ENCODE measurements at places on chromosomes 12 and 14. TPM values are rescaled to one million over a fixed set of nuclear protein-coding genes. Genes with fewer than 3 reads are reported as not detected.

DNA sequence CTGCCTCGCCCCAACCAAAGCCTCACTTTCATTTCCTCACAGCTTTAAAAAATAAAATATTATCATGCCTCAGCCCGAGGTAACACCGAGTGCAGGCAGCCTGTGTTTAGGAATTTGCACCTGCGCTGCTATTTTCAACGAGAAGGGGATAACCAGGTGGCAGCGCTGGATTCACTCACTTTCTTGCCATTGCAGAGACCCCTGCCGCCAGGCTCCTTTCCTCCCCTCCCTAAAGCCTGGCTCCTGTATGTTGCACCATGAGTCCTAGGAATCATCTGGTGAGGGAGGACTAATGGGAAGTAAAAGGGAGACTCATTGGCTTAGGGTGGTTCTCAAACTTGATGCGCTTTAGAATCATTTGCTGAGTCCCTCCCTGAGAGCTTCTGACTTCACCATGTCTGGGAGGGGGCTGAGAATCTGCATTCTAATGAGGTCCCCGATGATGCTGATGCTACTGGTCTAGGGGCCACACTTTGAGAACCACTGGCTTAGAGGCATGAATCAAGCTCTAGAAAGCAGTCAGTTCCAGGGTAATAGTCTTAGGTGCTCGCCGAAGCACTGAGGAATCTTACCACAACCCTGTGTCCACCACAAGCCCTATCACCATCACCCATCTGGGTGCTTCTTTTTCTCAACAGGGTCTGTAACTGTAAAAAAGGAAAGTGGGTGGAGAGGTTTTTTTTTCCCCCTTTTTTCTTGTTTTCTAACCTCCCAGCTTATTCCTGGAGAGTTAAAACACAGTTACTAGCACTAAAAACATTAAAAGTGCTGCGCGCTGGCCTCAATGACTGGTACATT, 83.8 kb downstream of the SLC38A1 start:
- no peak for DNase-seq

DNA sequence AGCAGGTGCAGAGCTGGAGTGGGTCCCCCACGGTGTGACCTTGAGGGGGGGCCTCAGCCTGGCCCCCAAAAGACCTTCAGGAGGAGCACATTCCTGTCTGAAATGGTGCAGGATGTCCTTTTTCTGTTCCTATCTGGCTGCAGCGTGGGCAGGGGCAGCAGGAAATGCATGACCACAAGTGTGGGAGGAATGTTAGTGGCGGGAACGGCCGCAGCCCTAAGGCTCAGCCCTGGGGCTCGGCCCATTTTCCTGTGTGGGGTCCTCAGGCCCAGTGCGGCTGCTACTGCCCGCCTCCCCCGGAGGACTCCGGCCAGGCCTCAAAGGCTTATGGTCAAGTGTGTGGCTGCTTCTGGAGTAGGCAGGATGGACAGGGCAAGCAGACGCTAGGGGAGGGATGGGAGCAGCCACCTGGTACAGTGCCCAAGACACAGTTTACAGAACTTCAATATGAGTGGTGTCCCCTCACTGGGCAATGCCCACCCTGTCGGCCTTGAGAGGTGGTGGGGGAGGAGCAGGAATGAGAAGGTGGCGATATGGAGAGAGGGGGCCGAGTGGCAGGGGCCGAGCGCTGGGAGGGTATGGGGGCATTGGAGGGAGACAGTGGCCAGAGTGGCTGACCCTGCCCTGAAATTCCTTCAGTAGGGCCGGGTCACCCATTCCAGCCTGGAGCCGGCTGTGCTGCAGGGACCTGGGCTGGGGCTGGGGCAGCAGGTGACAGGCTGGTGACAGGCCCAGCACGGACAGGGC, 137.4 kb downstream of the CALM1 start:
- no peak for DNase-seq

DNA sequence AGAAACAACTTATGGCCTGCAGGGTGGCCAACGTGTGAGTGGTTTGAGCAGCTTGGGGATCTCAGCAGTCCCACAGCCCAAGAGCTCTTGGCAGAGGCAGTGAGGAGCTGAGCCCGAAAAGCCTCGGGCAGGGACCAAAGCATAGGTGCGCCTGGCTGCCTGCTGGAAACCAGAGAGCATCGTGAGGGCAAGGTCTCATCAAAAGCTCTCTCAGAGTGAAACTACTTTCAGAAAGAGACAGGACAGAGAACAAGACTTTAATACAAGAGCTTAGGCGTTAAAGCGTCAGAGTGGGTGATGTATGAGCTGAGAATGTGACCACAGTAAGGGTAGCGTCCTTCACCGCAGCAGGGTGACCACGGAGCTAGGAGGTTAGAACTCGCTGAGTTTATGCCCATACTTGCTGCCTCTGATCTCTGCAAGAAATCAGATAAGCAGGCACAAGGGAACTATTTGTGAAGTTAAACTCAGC, 30.8 kb downstream of the LGMN start:
- no peak for DNase-seq

DNA sequence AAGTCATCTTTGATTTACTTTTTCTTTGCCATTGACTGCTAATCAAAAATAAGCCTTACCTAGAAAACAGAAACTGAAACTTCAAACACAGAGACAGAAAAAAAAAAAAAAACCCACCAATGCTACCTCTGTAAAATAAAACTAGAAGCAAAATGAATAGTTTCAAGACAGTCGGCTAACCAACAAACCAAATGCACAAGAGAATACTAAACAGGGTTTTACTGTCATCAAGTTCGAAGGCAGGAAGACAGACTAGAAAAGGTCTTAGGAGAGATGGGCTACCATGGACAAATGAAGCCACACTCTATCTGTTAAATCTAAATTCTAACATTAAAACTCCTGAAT, 59.5 kb downstream of the SEL1L start:
- no peak for DNase-seq

DNA sequence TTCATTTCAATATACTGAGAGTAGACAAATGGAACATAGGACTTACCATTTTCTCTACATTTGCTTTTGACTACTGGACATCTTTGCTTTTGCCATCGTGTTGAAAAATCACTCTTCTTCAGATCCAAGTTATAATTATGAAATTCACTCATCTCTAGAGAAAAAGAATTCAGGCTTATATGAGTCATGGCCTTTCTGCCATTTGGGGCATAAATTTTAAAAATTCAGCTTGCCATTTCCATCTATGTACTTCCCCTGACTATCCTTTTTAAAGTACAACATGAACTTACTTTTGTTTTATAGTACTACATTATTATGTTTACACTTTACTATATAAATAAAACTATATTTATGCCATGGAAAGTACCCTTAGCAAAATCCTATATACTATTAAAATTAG, 3.0 kb downstream of the KLRK1 start:
- no peak for DNase-seq

DNA sequence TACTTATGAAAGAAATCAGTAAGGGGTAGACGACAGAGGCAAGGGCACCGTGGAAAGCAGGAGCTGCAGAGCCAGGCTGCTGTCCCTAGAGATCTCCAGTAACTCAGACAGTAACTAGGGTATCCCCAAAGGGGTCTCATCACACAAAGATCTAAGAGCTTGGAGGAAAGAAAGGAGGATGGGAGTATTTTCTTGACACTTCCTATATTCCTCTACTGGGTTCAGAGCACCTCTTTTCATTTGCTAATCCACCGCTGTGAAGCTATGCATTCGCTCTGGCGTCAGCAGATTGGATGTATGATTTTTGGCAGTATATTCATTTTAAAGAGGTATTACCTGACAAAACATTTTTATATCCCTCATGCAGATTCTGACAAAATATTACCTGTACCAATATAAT, 12.6 kb downstream of the USP44 start:
- DNase-seq, result no peak

DNA sequence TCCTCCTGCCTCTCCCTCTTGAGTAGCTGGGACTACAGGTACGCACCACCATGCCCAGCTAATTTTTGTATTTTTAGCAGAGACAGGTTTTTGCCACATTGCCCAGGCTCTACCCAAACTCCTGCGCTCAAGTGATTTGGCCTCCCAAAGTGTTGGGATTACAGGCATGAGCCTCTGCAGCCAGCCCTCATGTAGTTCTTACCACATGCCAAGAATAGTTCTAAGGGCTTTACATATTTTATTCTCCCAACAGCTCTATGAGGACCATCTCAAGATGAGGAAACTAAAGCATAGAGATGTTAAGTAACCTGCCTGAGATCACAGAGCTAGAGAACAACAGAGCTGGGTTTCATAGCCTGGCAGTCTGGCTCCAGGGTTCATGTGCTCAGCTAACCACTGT, 37.9 kb upstream of the ALDH2 start:
- DNase-seq, result no peak

DNA sequence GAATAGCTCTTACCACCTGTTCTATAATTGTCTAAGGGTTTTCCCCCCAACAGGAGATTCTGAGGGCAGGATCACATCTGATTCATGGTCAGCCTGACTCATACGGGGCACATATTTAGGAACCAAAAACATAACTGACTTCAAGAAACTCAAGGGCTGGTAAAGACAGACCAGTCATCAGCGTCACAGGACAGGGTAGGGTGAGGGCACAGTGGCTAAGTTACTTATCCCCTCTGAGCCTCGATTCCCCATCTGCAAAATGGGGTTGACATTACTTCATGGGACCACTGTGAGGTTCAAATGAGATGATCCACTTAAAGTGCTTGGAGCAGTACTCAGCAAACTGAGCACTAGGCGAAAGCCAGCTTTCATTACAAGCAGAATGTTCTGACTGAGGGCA, 606 bp downstream of the CINP start:
- DNase-seq, result no peak

DNA sequence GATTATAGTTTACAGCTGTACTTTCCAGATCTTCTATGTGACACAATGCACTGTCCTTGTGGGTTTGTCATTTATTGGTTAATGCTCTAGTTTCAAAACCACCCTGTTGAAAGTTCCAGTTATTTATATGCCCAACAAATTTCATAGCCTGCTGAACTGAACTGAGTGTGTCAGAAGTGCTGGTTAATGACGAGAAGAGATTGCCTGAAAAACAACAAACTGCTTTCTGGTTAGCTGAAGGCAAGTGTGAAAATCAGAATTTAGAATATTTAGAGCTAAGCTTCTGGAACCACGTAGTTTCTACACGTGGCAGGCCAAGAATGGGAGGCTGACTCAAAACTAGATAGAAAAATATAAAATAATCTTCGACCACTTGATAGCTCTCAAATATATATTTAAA, 19.1 kb upstream of the RIN3 start:
- no peak for DNase-seq

DNA sequence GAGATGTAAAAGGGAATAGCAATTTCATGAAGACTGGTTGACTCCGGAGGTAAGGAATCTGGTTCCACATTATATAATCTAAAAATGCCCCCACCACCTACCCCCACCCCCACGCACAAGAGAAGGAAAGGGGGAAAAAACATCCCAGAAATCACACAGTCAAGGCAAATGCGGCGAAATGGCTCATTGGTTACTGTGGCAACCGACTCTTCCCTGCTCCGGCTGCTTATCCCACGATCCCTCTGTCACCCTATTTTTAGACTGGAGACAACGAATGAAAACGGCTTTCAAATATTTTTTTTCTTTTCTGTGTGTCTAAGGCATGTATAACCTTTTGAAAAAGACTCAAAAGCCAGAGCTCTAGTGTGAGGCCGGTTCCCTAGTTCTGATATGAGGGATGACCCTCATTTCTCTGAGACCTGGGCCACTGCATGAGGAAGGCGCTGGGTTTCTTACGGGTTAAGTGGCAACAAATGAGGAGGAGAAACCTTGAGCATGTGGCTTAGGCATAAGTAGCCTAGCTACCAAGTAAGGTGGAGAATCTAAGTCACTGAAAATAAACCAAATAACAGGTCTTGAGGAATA, 148.3 kb upstream of the GRIN2B start:
- no peak for DNase-seq

Gene L3HYPDH
- 31.9 TPM for total RNA-seq

Gene SLC25A47
- not detected for total RNA-seq

Gene B3GNT4
- 0.51 TPM for total RNA-seq

Gene PTGES3
- total RNA-seq, result 161 TPM
